ENCODE measurements at places on chromosomes 7 and 10. TPM values are rescaled to one million over a fixed set of nuclear protein-coding genes. Genes with fewer than 3 reads are reported as not detected.

Gene CYP3A4
- not detected for total RNA-seq

DNA sequence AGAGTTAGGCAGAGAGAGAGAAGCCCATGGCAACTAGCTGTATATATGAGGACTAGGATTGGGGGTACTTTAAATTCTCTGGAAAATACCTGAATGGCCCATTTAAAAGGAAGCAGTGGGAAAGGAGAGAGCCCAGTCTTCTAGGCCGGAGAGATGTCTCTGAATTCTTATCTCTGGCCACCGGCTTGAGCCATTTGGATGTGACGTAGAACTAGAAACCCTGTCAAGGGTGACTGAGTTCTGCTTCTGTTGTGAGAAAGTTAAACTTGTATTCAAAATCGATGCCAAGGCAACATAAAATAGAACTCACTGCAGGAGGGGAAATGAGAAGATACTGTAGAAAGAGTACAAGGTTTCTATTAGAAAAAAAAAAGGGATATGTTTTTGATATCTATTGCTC lies 6.3 kb upstream of the GSTK1 start:
- no peak for DNase-seq

Gene ASIC3
- total RNA-seq = 1.2 TPM

Gene SNX10
- total RNA-seq = 3.3 TPM

- DNase-seq = no peak
Observed at GRCh38 chr10:106711313-106711906, 453.1 kb downstream of the SORCS1 start.
